ENCODE measurements at places on chromosomes 7 and 10.

GRCh38 chr10:75477680-75478079, 46.3 kb downstream of the LRMDA start:
- no peak for DNase-seq

- no peak for DNase-seq
These were observed 203.1 kb downstream of the CDC14C start for GRCh38 chr7:49127359-49127913.

DNA sequence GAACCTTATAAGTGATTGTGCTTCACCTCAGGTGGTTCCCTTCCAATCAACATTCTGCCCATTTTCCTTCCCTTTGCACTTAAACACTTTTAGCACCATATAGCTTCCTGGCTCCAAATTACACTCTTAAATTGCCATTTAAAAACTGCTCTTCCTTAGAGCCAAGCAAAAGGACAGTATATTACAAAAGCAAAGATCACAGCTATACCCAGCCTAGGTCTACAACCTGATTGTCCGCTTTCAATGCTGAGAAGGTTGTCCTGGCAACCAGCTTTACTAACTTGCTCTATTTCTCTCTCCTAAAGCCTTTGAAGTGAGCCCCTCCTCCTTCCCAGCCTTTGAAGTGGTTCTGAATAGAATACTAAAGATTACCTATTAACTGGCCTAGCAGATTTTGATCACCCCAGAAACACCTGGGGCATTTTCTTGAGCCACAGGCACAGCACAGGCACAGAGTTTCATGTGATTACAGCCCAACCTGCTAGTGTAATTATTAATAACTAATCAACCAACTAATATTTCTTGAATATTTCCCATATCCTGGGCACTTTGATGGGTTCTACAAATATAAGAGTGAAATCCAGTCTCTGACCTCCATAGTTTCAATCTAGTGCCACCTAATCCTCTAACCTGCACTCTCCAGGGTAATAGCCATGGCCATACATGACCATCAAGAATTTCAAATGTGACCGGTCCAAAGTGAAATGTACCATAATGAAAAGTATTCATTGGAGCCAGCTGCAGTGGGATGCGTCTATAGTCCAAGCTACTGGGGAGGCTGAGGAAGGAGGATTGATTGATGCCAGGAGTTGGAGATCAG, 63.6 kb upstream of the TRIM24 start:
- peak; percentile 82 for DNase-seq

GRCh38 chr7:5872326-5872725, 8.3 kb upstream of the OCM start:
- no peak for DNase-seq

GRCh38 chr7:44063894-44064651, 1.3 kb downstream of the PGAM2 start:
- no peak for DNase-seq

- DNase-seq = no peak
These were observed 117.1 kb upstream of the PODXL start for GRCh38 chr7:131673576-131673975.

- DNase-seq = no peak
These were observed 23.4 kb downstream of the SMURF1 start for GRCh38 chr7:99120501-99120900.

DNA sequence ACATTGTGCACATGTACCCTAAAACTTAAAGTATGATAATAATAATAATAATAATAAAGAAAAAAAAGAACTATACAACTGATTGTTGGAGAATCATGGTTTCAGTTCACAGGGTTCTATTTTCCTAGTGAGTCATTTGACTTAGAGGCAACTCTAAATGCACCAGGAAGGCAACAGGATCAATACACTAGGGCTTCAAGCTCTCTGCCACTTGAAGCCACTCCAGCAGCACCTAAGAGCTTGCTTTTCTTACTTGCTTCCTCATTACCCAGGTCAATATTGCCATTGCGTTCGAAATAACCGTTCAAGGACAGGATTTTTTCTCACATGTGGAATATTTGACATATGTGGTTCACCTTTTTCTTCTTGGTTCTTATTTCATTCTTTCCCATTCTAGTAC, 189.7 kb downstream of the GRM3 start:
- DNase-seq = no peak

- DNase-seq = no peak
These were observed 211.8 kb downstream of the ADARB2 start for GRCh38 chr10:1525354-1526162.

DNA sequence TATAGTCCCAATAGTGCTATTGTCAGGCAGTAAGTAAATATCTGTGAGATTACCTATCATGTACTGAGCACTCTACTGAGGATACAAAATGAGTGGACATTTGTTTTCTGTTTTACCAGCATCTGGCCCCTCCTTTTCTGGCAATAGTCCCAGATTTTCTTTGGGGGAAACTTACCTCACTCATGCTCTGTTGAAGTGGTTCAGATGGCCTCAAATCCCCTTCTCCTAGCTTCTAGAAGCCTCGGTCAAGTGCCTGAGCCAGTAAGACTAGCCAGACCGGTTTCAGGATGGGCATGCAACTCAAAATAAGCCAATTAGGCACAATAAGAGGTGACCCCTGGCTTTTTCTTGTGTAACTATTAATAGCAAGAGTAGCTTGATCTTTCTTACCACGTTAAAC, 19.7 kb downstream of the TRDMT1 start:
- no peak for DNase-seq

DNA sequence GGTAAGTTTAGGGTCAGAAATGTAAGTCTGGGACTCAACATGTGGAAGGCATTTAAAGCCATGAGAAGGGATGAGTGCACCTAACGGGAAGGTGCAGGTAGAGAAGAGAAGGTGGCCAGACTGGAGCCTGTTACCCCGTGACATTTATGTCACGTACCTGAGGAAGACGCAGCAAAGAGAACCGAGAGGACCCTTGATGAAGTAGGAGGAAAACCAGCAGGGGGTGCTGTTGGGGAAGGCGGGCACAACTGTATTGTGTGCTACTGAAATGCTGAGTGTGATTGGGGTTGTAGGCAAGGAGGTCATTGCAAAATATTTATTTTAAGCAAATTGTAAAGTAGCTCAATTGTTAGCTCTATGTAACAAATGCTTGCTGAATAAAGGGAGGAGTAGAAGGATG, 338.2 kb upstream of the PRKCQ start:
- no peak for DNase-seq

- no peak for DNase-seq
These were observed 178.1 kb upstream of the GALNT17 start for GRCh38 chr7:70953796-70954195.

- no peak for DNase-seq
These were observed 10.7 kb downstream of the GSTO2 start for GRCh38 chr10:104279550-104280259.

DNA sequence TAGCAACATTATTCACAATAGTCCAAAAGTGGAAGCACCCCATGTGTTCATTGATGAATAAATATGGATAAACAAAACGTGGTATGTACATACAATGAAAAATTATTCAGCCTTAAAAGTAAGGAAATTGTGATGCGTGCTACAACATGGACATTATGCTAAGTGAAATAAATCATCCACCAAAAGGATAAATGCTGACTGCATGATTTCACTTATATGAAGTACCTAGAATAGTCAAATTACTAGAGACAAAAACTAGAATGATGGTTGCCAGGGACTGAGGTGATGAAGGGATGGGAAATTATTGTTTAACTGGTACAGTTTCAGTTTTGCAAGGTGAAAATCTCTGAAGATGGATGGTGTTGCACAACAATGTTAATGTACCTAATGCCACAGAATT, 56.6 kb downstream of the THSD7A start:
- no peak for DNase-seq

- no peak for DNase-seq
These were observed 108.3 kb upstream of the HDAC9 start for GRCh38 chr7:18387191-18387735.

- no peak for DNase-seq
These were observed 96.4 kb upstream of the MDFIC start for GRCh38 chr7:114825423-114825951.

DNA sequence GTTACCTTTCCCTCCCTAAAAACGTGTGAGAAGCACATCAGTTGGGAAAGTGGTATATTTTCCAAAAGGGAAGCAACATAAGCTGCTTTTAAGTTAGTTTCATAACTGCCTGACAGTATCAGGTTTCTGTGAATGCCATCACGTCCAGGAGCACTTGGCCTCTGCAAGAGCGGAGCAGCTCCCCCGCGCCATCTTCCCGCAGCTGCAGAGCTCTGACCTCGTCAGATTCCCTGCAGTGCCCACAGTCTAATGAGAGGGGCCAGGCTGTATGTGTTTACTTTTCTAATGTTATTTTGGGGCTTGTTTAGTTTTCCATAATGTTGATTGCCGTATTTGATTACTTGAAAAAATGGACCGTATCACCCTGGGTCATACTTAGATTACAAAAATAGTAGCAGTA, 74.2 kb downstream of the MGMT start:
- DNase-seq = no peak

GRCh38 chr7:143485094-143485493, 7.4 kb downstream of the TAS2R41 start:
- DNase-seq = no peak

- DNase-seq = no peak
These were observed 164.6 kb downstream of the GRK5 start for GRCh38 chr10:119371704-119372663.

DNA sequence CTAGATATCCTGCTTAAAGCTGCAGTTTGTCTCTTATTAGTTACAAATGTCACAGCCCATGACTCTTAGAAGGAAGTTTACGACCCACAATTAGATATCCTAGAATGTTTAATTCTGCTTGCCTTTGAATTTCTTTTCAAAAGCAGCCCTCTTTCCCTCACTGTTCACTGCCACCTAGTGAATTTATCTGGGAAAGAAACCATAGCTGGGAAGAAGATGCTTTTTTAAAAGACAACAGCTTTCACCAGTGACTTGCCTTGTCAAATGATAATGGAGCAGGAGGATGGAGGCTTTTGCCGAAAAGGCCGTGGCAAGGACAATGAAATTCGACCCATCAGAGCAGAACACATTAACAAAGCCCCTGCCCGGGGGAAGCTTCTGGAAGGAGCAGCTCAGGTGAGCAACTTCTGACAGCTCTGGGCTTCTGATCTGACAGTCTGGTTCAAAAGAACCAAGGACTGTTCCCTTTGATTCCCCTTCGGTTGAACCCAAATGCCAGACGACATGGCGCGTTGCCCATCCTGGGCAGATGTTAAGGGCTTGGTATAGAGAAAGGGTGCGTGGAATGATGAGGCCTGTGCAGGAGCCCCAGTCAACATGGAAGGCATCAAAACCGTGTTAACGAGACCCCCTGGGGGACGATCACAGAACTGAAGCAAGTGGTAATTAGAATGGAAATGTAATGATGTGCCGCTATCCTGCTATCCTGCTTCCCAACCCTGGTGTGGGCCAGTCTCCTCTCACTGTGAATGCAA, 236.8 kb downstream of the FRMD4A start:
- DNase-seq = peak; percentile 25

DNA sequence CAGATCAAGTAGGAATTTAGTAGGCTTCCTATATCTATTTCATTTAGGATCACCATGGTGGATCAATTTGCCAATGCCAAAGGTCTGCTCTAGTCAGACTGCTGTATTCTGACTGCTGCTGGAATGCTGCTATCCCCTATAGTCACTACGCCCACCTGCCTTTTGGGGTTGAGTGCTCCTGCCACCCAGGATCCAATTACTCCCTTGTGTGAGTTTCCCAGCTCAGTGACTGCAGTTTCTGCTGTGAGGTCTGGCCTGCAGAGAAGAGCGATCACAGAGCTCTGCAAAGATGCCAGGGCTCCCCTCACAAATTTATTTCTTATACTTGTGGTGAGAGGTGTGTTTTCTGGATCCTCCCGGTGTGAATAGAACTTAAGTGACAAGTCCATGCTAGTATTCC, 88.1 kb upstream of the FOXI2 start:
- DNase-seq = no peak

DNA sequence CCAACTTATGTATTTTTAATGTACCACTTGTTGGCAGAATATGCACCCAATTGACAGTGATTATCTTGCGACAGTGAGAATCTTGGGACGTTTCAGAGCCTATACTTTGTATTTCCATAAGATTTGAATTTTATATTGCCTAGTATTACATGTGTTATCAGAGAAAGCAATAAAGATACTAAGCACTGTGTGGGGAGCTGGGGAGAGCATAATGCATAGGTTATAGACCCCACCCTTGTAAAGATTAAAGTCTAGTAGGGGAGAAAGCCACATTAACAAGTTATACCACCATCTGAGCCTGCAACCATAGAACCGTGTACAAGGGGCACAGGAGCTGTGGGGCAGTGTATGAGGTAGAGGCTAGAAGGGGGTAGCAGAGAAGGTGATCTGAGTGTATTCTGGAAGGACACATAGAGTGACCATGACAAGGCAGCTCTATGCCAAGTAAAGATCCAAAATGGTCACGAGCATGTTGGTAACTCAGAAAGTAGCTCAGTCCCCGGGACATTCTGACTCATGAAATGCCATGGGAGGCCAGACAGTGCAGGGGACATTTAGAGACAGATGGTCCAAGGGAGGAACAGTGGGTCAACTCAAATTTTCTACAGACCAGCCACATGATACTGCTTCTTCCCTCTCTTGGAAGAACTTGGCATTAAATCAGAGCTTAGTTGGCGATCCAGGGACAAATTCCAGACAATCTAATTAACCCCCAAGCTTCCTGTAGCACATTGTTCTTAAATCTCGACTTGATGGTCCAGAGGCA, 84.5 kb downstream of the ADRA2A start:
- DNase-seq = no peak

DNA sequence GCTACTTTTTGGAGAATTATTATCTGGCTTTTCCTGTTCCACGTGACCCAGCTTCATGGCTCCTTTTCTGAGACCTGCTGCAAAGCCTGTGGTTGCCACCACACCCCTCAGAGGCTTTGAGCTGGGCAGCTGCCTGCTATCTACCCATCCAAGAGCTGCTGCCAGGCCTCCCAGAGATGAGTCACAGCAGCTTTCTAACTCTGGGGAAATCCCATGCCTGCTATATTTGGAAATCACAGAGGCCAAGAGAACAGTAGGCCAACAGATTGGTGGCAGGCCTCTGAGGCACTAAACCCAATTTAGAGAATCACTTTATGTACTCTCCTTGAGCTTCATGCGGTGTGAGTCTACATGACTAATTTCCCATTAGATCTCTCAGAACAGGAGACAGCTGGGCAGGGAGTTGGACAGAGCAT, 35.2 kb downstream of the SGCE start:
- DNase-seq = peak; percentile 31

DNA sequence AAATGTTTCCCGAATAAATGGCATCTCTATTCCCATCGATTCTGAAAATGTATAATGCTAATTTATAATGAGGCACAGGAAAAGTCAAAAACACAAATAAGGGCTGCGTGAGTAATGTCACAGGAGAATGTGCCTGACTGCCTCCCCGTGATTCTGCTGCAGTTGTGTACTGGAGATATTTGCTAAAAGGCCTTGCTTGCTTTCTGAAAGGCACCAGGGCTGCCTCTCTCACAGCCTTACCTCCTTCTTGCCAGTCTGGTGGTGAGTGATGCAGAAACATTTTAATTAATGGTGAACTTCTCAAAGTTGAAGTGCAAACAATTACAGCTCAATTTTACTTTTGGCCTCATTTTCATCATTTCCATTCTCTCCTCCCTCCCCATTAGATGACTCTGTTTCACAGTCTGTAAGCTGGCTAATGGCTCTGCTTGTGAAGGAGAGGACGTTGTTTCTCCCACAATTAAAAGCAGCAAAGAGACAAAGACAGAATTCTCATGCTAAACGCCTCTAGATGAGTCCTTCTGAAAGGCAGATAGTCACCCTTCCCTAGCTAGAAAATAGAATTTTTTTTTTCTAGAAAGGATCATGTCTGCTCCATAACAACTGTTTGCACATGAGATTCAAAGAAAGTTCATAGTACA, 377.6 kb downstream of the MDFIC start:
- DNase-seq = no peak
